Tibial nerve (tissue), 4 donors: ENCODE measurements at places on chromosomes 6 and 20. TPM values are rescaled to one million over a fixed set of nuclear protein-coding genes. Genes with fewer than 3 reads are reported as not detected.

C6orf132 gene
- total RNA-seq: 2.5 TPM

NNAT gene
- total RNA-seq: 2.7 TPM

BPI gene
- total RNA-seq: 0.84 TPM

ZNF391 gene
- total RNA-seq: 2.4 TPM

LRRN4 gene
- total RNA-seq: not detected

NOTCH4 gene
- total RNA-seq: 50.2 TPM

TBX18 gene
- total RNA-seq: 30.2 TPM

UST gene
- 47.1 TPM for total RNA-seq

ALDH5A1 gene
- total RNA-seq: 12.0 TPM

ETV7 gene
- 1.0 TPM for total RNA-seq

PTCRA gene
- total RNA-seq: not detected

VGLL2 gene
- not detected for total RNA-seq

PLEKHG1 gene
- 48.2 TPM for total RNA-seq

DDAH2 gene
- total RNA-seq: 134 TPM

C6orf89 gene
- 49.6 TPM for total RNA-seq

TPBG gene
- total RNA-seq: 12.0 TPM

OPN5 gene
- total RNA-seq: not detected

ZC2HC1B gene
- total RNA-seq: not detected

TINAG gene
- not detected for total RNA-seq

ARMC12 gene
- total RNA-seq: 2.9 TPM

PACSIN1 gene
- 0.30 TPM for total RNA-seq

NHLRC1 gene
- total RNA-seq: 2.0 TPM

TNXB gene
- total RNA-seq: 320 TPM

QRSL1 gene
- 10.5 TPM for total RNA-seq

OLIG3 gene
- not detected for total RNA-seq

TXLNB gene
- total RNA-seq: 0.22 TPM

CTSA gene
- total RNA-seq: 83.0 TPM

PROCR gene
- 40.9 TPM for total RNA-seq

MUCL3 gene
- total RNA-seq: not detected

NRSN1 gene
- not detected for total RNA-seq

PKHD1 gene
- 0.22 TPM for total RNA-seq

ATP9A gene
- 38.3 TPM for total RNA-seq

PDE7B gene
- total RNA-seq: 17.4 TPM

APCDD1L gene
- total RNA-seq: 0.21 TPM

SLC17A2 gene
- total RNA-seq: not detected

OR2H2 gene
- not detected for total RNA-seq

HLA-DQB1 gene
- 12.0 TPM for total RNA-seq
